ENCODE measurements at places on chromosomes 2 and 18. TPM values are rescaled to one million over a fixed set of nuclear protein-coding genes. Genes with fewer than 3 reads are reported as not detected.
A peak's percentile ranks its signal among the peaks of the same experiment; 100 is the strongest.

ARHGAP28 gene
- 1.1 TPM for total RNA-seq

TUBA4B gene
- not detected for total RNA-seq

HK2 gene
- total RNA-seq, result 5.4 TPM

LRRC30 gene
- not detected for total RNA-seq

POTEJ gene
- total RNA-seq, result not detected

SEPTIN10 gene
- 56.2 TPM for total RNA-seq

GPAT2 gene
- 6.1 TPM for total RNA-seq

DNA sequence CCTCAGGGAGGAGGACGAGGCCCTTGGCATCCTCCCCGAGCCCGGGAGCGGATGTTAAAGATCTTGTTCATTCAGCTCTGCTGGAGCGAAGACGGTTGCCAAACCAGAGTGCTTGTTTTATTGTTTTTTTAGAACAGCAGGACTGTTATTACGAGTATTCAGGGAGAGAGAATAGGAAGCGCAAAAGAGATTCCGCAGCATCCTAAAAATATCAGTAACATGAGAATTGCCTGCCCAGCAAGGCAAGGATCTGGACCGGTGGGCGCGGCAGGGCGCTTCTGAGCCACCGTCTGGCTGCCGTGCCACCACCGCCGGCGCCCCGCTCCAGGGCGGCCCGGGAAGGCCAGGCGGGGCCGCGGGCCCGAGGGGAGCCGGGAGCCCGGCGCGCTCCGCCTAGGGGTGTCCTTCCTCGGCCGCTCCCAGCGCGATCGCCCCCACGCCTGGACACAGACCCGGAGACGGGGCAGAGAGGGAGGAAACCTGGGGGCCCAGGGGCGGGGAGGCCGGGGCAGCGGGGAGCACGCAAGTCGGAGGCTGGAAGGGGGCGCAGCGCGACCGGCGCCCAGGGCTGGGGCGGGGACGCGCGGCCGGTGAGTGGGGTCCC lies 843 bp downstream of the CYS1 start:
- DNase-seq, result peak; percentile 78

GRCh38 chr18:26057344-26057773 lies 33.1 kb downstream of the SS18 start:
- no peak for DNase-seq

DNA sequence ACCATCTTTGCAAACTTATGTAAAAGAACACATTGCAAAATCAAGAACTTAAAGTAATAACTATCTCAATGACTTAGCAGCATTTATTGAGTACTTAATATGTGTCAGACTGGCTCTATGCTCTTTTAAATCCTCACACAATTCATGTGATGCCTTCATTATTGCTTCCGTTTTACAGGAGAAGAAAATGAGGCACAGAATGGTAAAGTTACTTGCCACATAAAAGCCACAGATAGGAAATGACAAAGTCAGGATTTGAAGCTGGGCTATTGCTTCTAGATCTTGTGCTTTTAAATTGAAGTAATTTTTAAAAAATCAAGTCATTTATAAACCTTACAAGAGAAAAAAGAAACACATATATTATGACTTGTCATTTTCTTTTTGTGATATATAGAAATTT lies 174.2 kb downstream of the WDR7 start:
- DNase-seq, result no peak

GRCh38 chr2:10400568-10400977 lies 47.6 kb downstream of the ODC1 start:
- DNase-seq, result no peak

DNA sequence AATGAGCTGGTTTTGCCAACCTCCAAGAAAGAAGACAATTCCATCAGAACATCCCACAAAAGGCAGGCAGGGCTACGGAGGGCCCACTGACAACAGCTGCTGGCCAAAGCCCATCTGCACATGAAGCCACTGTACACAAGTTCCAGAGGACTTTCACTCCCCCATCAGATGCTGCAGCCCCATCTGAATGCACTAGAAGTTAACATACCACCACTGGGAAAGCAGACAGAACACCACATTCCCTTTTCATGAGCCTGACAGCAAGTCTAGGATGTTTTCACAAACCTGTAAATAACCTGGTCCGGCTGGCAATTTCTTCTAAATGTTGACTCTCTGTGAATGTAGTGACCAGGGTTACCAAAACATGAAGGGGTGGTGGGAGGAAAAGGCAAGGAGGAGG lies 41.5 kb downstream of the CCBE1 start:
- no peak for DNase-seq

DNA sequence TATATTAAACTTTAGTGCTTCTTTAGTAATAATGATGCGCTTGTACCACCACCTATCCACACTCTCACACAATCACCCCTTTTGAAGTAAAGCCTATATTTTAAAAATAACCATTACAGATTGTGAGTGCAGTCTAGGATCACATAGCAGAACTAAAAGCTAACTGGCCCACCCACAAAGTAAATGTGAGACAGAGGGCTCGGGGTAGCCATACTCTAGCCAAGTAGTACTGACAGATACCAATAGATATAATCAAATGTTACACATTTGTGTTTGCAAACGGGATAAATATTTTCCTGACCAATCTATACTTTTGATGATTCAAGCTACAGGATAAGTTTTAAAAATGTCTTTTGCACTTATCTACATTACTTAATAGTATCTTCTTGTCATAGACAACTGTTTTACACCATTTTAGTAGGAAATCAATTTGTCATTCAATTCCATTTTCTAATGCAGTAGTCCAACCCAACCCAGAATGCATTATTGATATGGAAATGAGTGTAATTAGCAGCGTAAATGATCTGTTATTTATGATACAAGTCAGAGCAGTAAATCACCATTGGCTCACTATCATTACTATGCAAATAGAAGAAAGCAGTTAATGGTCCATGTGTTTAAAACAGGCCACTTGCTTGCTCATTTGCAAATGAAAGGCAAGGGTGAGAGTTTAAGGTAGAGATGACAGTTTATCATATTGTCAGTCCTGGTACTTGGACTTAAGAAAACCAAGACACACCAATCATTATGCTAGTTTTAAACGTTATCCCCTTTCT lies 111.8 kb downstream of the ERBB4 start:
- DNase-seq, result no peak

- no peak for DNase-seq
Observed at GRCh38 chr18:32771871-32772580, 797 bp downstream of the KLHL14 start.

GRCh38 chr2:8525236-8525581 lies 156.6 kb upstream of the ID2 start:
- no peak for DNase-seq

DNA sequence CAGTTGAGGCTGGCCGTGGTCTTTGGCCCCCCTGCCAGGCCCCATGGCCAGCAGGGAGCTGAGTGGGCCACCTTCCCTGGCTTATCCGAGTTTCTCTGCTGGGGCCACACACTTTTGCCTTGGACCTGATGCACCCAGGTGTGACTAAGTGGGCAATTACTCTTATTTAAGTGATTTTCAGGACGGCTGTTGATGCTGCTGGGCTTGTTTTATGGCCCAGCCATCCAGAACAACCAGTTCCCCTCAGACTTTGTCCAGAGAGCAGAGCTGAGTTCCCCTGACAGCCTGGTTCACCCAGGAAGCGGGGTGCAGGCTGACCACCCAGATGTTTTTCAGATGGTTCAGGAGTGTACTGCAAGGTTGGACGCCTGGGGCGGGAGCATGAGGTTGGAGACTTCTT lies 68.8 kb downstream of the GLI2 start:
- peak; percentile 50 for DNase-seq

DNA sequence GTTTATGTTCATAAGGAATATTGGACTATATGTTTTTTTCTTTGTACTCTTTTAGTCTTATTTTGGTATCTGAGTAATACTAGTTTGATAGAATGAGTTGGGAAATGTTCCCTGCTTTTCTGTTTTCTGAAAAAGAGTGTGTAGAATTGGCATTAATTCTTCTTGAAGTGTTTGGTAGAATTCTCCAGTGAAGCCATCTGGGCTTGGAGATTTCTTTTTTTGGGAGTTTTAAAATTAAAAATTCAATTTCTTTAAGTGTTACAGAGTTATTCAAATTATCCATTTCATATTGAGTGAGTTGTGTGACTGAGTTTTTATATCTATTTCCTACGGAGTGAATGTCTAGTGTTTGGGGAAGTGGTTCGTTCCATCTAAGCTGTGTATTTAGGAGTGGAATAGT lies 80.6 kb upstream of the HS6ST1 start:
- no peak for DNase-seq

- DNase-seq, result peak; percentile 71
Observed at GRCh38 chr2:12824778-12825379, 108.1 kb downstream of the TRIB2 start.

- no peak for DNase-seq
Observed at GRCh38 chr2:128775914-128776285, 457.2 kb upstream of the HS6ST1 start.

GRCh38 chr2:52345082-52345481 lies 1313.2 kb upstream of the NRXN1 start:
- no peak for DNase-seq

DNA sequence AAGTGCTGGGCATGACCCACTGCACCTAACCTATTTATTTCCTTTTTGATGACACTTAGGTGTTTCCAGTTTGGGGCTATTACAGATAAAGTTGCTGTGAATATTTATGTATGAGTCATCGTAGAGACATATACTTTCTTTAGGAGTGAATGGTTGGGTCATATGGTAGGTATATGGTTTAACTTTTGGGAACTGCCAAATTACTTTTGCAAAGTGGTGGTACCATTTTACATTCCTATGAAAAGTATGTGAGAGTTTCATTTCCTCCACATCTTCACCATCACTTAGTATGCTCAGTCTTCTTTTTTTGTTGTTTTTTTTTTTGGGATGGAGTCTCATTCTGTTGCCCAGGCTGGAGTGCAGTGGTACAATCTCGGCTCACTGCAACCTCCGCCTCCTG lies 56.1 kb downstream of the HNRNPLL start:
- DNase-seq, result no peak

DNA sequence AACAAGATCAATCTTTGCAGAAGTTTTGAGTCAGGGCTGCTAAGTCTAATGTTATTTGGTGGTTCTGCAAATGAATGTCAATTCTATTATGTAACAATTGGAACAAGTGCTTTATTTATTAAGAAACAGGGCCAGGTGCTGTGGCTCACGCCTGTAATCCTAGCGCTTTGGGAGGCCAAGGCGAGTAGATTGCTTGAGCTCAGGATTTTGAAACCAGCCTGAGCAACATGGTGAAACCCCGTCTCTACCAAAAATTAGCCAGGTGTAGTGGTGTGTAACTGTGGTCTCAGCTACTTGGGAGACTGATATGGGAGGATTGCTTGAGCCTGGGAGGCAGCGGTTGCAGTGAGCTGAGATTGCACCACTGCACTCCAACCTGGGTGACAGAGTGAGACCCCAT lies 13.2 kb upstream of the RNF103 start:
- no peak for DNase-seq

DNA sequence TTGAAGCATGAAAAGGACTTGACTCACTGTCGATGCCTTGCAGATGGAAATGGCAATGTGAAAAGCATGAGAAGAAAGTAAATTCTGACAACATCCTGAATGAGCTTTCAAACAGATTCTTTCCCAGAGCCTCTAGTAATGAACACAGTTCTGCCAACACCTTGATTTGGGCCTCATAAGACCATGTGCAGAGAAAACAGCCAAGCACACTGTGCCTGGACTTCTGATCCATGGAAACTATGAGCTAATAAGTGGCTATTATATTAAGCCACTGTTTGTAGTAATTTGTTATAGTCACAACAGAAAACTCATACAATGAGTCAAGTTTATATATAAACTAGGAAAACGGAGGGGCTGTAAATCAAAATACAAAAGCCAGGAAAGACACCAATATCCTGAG lies 477.3 kb downstream of the MBD2 start:
- no peak for DNase-seq

- DNase-seq, result no peak
Observed at GRCh38 chr2:152646264-152646663, 71.0 kb downstream of the PRPF40A start.

All from Right ventricle myocardium inferior (tissue), 1 donor.